ENCODE measurements at places on chromosomes 2 and 18.

DNA sequence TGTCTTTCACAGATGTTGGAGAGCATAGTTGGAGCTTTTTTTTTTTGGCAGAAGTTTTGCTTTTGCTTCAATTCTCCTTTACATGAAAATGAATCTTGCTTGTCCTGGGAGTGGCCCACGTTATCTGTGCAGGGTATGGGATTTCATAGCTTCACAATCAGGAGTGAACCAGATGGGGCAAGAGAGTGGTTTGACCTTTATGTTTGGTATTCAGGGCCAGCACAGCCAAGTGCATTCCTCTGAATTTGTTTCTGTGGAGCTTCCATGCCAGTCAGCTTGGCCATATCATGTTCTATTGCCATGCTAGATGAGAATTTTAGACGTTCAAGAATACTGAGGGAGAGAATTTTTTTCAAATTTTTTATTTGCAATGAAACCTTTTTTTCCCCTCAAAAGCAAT, 116.6 kb downstream of the PRPF40A start:
- no peak for DNase-seq

DNA sequence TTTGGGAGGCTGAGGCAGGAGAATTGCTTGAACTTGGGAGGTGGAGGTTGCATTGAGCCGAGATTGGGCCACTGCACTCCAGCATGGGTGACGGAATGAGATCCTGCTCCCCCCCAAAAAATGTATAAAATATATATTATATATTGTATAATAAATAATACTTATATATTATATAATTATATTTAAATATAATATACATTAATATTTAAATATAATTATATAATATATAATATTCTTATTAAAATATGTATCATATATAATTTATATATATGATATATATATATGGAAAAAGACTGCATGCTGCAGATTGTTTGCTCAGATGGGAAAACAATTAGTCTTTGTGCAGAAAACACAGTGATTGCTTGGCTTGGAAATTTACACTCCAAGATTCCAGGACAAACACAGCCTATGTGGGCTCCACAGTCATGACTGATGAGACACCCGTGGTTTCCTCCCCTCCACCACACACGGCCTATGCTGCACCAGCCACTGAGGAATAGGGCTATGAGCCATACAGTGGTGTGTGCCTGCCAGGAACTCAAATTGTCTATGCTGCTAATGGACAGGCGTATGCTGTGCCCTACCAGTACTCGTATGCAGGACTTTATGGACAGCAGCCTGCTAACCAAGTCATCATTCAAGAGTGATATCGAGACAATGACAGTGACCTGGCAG, 30.0 kb downstream of the PMAIP1 start:
- no peak for DNase-seq

GRCh38 chr18:76051396-76052226, 443.4 kb downstream of the ZNF516 start:
- DNase-seq, result no peak

DNA sequence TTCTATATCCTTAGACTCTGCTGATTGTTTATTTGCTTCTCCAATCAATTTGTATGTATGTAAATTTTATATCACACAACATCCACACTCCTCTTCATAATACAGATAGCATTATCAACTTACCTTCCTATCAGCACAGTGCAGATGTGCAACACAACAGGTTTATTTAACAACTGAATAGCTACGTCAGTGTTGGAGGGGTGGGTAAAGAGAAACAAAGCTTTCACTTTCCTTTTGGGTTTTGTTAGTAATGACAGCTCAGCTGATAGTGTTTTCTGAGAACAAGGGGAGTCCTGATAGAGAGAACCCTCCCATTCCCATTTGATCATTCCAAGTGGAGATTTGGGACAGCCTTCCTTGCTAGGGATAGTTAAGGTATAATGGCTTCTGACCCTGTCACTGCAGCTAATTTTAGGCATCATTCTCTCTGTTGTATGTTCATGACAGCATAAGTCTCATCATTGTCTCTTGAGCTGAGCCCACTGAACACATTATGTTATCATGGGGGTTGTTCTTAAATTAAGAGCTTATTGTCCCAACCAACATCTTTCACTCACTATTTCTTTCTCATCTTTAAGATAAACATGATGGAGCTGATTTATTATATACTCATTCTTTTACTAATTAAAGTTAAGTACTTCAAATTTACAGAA, 227.7 kb downstream of the GPD2 start:
- DNase-seq, result no peak

GRCh38 chr2:5546181-5546580, 146.0 kb upstream of the SOX11 start:
- no peak for DNase-seq

GRCh38 chr2:85134896-85135659, 1.9 kb downstream of the TCF7L1 start:
- DNase-seq, result no peak

DNA sequence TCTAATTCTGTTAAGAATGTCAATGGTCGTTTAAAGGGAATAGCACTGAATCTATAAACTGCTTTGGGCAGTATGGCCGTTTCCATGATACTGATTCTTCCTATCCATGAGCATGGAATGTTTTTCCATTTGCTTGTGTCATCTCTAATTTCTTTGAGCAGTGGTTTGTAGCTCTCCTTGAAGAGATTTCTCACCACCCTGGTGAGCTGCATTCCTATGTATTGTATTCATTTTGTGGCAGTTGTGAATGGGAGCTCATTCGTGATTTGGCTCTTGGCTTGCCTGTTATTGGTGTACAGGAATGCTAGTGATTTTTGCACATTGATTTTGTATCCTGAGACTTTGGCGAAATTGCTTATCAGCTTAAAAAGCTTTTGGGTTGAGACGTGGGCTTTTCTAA, 38.3 kb upstream of the WDR75 start:
- no peak for DNase-seq

GRCh38 chr18:79819064-79819967, 21.6 kb downstream of the KCNG2 start:
- DNase-seq, result no peak

GRCh38 chr2:72425996-72426395, 278.3 kb upstream of the CYP26B1 start:
- DNase-seq, result no peak

- no peak for DNase-seq
These were observed 208.3 kb upstream of the PIEZO2 start for GRCh38 chr18:11357678-11358077.

DNA sequence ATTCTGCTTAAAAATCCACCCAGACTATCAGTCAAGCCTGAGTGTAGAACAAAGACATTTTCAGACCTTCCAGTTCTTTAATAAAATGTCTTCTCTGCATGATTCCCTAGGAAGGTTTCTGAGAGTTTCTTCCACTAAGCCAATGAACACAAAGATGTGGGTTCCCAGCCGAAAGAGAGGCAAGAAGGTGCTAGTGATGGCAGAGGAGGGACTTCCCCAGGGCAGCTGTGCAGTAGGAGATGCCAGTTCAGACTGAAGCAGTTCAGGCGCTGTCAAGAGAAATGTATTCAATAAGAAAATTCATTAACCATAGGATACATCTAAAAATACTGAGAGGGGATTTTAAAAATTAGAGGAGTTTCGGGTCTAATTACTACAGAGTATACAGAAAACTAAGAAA, 83.3 kb downstream of the RND3 start:
- no peak for DNase-seq

- DNase-seq, result no peak
These were observed 60.4 kb upstream of the SLC1A4 start for GRCh38 chr2:64928813-64929212.

DNA sequence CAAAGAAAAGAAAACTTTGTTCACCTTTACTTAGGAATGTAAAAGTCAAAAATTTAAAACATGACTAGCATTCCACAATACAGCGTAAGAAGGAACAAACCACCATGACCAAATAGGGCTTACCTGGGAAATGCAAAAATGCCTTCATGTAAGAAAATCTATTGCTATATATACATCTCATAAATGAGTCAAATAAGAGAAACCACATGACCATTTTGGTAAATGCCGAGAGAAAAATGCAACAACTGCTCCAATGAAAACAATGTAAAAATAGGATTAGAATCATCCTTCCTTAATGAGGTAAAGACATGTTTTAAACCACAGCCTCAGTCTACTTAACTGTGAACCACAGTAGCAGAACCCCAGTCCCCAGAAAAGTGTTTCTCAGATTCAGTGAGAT, 49.4 kb downstream of the TGOLN2 start:
- peak; percentile 52 for DNase-seq

DNA sequence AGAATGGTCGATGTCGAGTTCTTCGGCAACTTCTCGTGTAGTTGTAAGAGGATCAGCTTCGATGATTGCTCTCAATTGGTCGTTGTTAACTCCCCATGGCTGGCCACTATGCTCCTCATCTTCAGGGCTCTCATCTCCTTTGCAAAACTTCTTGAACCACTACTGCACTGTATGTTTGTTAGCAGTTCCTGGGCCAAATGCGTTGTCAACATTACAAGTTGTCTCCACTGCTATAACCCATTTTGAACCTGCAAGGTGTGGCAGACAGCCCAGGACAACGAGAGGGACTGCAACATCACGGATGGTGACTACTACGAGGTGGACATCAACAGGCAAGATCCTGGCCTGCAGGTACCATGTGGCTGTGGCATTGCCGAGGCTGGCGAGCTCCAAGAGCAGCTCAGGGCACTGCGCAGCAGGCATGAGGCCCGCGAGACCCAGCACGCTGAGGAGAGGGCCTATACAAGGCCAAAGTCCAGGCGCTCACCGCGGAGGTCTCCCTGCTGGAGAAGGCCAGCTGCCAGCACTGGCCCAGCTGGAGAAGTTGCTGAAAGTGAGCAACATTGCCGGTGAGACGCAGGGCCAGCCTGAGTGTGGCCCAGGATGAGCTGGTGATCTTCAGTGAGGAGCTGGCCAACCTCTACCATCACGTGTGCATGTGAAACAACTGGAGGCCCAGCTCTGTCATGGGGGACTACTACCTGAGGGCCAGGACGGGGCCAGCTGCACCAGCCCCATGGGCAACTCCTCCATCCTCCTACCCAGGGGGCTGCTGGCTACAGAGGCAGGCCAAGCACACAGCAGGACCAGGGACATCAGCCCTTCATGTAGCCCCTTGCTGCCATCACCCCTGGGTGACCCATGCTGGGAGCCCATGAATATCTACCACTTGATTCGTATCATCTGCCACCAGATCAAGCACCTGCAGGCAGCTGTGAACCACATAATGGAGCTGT, 20.2 kb downstream of the CLK1 start:
- no peak for DNase-seq

DNA sequence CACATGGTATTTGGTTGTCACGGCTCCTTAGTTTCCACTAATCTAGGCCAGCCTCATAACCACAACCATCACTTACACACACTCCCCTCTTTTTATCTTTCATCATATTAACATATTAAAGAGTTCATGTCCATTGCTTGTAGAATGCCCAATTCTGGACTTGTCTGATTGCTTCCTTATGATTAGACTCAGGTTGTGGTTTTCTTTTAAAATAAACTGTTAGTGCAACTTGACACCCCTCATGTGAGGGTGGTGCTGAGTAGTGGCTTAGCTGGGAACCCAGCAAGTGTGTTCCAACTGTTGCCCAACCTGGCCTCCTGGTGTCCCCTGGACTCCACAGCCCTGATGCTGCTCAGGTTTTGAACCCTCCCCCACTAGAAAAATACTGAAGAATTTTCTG, 20.1 kb upstream of the CD207 start:
- DNase-seq, result no peak

- no peak for DNase-seq
These were observed 448 bp downstream of the YPEL5 start for GRCh38 chr2:30147196-30147714.

GRCh38 chr2:10439185-10439879, 8.8 kb downstream of the ODC1 start:
- DNase-seq, result no peak

- peak; percentile 64 for DNase-seq
These were observed 41.4 kb downstream of the THUMPD2 start for GRCh38 chr2:39737661-39738060.

DNA sequence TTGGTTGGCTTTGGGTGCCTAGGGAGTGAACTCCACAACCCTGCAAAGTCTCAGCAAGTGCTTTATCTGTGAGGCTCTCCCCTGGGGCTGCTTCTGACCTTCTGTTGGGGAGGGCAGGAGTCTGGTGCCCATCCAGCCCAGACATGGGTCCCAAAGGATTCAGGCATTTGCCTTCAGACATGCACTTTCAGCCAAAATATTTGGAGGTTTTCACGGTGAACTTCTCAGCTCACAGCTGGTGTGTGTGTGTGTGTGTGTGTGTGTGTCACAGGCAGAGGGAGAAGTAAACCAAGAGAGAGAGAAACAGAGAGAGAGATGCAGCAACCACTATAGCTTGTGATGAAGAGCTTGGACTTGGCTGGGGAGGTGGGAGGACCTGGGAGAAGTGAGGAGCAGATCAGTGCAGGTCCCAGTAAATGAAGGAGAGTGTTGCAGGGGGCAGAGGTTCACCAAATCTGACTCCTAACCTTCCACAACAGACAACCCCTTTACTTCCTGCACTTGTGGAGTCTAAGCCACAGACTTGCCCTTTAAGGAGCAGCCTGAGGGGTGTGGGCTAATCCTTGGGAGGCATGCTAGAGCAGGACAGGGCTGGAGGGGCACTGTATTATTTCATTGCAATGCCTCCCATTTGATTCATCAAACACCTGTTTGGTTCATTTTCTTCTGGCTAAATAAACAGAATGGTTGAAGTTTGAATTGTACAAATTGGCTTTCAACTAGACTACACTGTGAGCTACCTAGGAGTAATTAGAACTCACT, 14.1 kb downstream of the SLC9A4 start:
- no peak for DNase-seq

GRCh38 chr2:200342235-200342634, 35.7 kb downstream of the SPATS2L start:
- no peak for DNase-seq

DNA sequence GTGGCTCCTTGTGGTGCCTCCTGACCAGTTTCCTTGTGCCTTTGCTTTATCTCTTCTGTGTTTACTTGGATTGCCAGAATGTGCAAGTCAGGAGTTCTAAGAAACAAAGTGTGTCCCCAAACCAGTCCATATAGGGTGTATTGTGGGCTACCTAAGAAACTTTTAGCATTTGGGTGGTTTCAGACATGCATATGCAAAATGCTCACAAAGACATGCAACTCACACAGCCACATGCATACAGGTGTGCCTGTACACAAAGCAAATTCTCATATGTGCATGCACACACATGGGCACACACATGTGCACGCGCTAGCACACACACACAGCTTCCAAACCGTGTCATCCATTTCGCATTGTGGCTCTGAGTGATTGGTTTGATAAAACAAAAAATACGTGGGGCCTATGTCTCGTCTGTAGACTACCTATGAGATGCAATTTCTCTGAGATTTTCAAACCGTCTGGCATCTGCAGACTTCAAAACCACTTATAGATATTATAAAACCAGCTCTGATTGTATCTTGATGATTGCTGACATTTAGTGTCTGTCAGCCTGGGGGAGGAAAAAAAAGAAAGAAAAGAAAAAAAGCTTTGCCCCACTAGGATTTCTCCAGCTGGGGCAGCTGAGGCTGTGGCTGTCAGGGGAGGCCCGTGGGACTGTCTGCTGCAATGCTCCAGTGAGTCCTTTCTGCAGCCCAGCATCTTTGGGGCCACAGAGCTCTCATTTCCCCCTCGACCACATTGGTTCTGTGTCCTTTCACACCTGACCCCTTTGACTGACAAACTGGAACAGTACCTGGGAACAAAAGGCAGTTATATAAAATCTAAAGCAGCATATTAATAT, 556.1 kb downstream of the CMPK2 start:
- DNase-seq, result no peak

GRCh38 chr2:5933669-5934068, 241.5 kb downstream of the SOX11 start:
- DNase-seq, result no peak

- DNase-seq, result no peak
These were observed 43.7 kb upstream of the RIT2 start for GRCh38 chr18:43159086-43159770.

Measured in AG09309 (cell line).